ENCODE measurements at places on chromosomes 7 and 10.

DNA sequence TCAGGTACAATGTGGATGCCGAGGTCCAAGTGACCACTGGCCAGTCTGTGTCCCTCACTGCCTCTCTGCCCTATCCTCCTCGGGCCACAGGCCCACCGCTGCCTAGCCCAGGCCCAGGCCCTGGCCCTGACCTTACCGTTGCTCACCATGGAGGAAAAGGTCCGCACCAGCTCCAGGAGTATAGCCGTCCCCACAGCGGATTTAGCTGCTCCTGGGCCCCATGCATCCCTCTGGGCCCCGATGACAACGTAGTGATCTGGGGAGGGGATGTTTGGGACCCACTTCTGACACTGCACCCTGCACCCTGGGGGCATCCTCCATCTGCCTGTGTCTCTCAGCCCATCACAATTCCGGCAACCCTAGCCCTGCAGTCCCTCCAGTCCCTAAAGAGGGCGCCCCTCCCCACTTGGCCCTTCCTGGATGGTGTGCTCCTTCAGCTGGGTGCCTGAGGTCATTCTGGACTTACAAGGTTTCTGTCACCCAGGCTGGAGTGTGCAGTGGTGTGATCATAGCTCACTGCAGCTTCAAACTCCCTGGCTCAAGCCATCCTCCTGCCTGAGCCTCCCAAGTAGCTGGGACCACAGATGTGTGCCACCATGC is 12.1 kb downstream of the TFR2 start:
- DNase-seq = no peak

GRCh38 chr10:118926903-118927302 is 102.6 kb upstream of the NANOS1 start:
- DNase-seq = no peak

DNA sequence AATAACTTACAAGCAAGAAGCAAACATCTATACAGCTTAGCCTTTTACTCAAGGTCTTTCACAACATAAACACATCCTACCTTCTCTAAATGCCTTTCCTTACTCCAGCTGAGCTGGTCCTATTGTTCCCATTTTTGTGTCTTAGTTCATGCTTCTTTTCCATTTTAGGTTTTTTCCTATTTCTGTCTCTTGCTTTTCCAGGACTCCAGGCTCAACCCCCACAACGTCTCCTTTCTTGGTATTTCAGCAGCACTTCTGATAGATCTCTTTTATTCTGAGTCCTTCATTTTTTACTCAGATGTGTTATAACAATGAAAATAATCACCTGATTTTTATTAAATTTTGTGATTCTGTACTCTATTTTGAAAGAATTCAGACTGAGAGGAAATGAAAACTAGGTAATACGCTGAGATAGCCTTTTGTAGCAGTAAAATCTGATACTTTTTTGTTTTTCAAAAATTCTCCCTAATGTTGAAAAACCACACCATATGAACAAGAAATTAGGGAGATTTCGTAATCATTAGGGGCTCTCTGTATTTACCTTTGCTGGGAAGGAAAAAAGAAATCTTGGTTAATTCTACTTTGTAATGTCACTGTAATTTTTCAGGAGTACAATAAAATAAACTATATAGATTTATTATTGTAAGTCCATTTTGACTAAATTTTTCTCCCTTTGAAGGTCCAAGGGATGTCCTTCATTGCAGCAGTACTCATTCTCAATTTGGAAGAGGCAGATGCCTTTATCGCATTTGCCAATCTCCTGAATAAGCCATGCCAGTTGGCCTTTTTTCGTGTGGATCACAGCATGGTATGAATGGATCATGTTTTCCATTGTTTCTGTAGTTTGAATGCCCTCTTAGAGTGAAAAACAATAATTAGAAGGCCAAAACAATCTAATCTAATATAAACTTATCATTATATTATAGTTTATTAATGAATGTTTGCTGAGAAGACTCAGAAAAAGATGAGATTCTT is 24.0 kb upstream of the HELLS start:
- no peak for DNase-seq

DNA sequence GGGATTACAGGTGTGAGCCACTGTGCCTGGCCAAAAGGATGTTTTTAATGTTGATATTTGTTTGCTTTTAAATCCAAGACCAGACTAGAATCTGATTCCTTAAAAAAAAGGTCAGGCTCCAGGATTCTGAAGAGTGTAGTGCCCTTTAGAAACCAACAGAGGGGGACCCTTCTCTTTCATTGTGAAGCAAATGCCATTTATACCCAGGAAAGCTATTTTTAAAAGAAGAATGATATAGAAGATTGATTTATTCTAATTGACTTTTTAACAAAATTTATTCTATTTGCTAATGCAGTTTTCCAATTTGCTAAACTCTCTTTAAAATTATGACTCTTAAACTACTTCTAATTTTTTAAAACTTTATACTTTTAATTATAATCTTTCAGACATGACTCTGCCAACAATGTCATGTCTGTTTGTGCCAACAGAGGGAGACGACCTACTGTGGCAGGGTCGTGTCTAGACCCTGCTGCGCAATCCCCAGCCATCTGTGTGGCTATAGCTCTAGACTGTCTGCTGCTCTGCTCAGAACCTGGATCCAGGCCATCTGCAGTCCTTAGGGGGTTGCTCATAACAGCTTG is 201.0 kb upstream of the IMMP2L start:
- DNase-seq = no peak

- DNase-seq = no peak
Measured at GRCh38 chr10:79315602-79315920, 31.7 kb upstream of the PPIF start.

DNA sequence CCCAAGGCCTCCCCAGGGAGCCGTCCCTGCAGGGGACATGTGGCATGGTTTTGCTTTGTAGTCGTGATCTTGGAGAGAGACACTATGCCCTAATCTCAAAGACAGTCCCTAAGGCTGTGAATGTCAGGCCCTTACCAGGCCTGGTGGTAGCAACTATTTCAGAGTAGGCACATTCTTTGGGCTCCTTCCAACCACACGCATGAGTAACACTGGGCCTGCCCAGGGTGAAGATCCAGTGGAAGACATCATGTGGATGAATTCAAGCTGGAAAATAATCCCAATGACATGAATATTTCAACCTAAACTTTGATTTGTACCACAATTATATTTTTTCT is 39.5 kb upstream of the INSIG1 start:
- DNase-seq = no peak

DNA sequence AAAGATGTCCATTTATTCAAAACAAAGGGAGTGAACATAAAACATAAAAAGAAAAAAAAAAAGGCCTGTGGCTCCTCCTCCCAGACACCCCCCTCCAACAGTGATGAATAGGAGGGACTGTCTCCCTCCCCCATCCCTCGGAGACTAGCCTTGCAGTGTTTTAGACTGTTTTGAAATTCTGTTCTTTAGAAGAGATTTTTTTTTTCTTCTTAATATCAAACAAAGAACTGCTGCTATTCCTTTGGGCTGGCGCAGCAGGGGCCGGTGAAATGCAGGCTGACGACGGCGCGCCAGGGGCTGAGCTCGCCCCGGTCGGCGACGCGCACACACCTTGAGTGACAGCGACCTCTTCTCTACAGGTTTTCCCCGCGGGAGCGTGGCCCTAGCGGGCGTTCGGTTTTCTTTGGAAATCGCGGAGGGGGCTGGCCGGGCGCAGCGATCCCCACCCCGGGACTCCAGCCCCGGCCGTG is at the start of gene LANCL2:
Gene LANCL2 (plus strand): TSS at position 133 of the 470 bp plus-strand sequence. CDS start 689 bp downstream, outside the sequence.
- DNase-seq = peak; percentile 42

DNA sequence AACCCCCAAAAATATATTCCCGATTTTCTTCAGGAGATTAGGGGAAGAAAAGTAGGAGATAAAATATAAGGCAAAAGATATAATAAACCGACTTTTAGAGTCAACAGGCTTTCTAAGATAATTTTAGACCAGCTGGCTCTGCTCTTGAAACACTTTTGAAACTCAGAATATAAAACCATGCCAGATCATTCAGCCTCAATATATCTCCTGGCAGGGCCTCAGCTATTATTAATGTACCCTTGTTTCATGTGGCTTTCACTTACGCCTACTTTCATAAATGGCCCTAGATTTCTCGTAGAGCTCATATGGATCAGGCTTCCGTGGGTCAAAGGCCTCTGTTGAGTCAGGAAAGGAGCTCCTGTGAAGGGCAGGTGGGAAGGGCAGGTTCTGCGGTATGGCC is 396.0 kb downstream of the PHTF2 start:
- no peak for DNase-seq

DNA sequence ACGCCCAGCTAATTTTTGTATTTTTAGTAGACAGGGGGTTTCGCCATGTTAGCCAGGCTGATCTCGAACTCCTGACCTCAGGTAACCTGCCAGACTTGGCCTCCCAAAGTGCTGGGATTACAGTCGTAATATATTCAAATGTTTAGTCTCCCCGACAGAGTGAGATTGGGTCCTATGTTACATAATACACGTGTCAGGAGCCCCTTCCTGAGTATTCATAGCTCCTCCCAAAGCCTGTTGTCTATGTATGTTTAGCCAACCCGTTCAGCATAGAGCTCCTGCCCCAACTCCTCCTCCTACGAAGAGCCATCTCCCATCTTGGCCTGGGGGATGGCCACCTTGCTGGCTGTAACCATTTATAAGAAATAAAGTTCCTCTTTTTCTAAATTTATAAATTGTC is 2.7 kb upstream of the PPP2R2D start:
- no peak for DNase-seq

- DNase-seq = no peak
Measured at GRCh38 chr7:22213081-22213480, 143.9 kb downstream of the RAPGEF5 start.

DNA sequence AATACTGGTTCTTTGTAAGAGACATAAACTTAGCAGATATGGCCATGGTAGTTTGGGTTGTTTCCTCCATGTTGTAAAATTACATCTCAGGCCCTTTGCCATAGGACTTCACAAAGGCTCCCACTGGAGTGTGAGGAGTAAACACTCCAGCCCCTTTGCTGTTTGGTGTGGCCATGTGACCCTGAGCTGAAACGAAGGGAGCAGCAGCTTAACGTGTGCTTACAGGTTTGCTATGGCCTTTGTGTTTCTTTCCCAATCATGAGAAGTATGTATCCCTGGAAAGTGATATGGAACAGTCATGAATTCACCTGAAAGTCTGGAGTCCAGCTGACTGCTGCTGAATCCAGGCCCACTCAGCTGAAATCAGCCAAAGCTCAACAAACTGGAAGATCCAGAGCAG is 23.8 kb upstream of the SFTPA1 start:
- no peak for DNase-seq

DNA sequence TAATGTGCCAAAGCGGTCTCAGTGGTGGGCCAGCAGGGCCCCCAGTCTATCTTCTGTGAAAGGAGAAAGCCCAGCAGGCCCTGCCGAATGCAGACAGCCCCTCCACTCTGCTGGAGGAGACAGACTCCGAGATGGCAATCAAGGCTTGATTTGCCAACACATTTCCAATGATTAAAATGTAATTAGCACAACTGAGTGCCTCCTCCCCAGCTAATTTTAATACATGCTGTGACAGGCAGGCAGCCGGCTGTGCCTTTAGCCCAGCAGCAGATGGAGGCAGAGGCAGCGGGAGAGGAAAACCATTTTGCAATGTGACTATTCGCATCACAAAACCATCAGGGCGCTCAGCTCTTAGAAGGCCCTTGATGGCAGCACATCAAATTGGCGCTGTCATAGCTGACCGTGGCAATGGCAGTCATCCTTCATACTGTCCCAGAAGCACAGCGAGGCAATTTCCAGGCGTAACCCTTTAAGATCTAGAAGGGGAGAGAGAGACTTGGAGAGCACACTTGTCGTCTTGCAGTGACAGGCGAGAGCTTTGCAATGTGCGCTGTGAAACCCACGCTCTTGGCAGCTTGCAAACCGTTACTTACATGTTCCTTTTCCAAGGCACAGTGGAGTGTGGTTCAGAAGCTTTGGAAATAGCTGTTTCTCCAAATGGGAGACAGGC is 714.8 kb upstream of the GALNT17 start:
- DNase-seq = no peak

GRCh38 chr10:44995914-44996669 is 4.6 kb upstream of the ZNF22 start:
- no peak for DNase-seq

DNA sequence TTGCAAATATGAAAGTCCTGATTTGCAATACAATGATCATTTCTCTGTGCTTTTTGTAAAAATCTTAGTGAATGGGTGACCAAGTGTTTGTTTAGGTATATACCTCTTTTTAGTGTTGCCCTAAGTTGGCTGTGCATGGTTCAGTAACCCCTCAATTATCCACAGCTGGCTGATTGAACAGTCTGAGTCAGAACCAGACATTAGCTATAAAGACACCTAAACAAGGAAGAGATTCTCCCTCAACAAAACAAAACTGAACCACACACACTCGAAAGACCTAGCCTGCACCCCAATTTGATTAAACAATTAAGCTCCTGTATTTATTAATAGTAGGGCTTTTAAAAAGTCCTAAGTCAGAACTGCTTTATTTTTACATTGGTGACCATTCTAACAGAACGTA is 2.8 kb downstream of the RSBN1L start:
- DNase-seq = no peak

- DNase-seq = no peak
Measured at GRCh38 chr10:23110722-23111516, 15.5 kb downstream of the MSRB2 start.
